ENCODE measurements at places on chromosomes 7 and 10.

- DNase-seq = no peak
These were observed 29.8 kb downstream of the SNX10 start for GRCh38 chr7:26321435-26321834.

DNA sequence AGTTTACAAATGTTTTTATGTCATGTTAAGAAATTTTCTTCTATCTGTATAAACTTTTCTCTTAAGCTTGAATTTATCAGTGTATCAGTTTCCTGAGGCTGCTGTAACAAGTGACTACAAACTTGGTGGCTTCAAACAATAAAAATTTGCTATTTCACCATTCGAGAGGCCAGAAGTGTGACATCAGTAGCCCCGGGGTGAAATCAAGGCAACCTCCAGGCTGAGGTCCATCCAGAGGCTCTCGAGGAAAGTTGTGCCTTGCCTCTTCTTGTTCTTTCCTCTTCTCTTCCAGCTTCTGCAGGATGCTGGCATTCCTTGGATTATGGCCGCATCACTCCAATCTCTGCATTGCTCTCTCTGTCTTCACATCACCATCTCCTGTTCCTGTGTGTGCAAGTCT lies 6.5 kb upstream of the BEND7 start:
- no peak for DNase-seq

DNA sequence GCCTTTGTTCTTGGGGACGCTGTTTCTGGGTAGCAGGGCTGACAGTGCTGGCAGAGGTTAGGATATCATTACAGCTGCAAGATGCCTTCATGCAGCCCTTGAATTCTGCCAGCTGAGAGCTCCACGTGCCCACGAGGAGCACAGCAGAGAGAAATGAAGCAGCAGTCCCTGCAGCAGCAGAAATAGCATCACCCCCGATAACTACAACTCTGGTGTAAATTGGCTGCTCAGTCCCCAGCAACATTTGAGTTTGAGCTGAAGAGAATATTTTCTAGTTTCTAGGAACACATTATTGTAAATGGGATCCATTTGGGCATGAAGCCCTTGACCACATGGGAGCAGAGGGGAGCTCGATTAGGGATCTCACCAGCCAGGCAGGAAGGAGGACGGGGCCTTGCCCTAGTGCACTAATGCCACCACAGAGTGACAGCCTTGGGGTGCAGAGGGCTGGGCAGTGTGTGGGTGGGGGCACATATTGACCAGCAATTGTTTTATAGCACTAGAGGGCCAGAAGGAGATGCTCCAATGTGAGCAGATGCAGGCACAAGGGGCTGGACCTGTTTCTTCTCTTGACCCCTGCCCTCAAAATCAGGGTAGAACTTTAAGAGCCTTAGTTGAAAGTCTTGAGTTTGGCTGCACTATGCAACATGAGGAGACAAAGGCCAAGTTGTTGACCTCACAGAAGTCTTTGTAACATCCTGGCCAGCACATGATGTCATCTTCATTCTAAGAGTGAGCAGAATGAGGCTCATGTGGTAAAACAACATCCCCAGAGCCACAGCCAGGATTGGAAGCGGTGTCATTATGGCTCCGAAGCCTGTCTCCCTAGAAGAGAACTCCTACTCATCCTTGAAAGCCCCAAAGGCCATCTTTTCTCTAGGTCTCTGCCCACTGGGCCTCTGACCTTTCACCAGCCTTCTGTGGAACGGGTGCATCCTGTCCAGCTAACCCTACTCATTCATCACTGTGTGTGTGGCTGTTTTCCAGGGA lies 52.6 kb downstream of the ADCY1 start:
- no peak for DNase-seq

- DNase-seq = no peak
These were observed 7.7 kb upstream of the GBX1 start for GRCh38 chr7:151175047-151175792.

- DNase-seq = no peak
These were observed 98.6 kb upstream of the KCTD7 start for GRCh38 chr7:66529883-66530610.

DNA sequence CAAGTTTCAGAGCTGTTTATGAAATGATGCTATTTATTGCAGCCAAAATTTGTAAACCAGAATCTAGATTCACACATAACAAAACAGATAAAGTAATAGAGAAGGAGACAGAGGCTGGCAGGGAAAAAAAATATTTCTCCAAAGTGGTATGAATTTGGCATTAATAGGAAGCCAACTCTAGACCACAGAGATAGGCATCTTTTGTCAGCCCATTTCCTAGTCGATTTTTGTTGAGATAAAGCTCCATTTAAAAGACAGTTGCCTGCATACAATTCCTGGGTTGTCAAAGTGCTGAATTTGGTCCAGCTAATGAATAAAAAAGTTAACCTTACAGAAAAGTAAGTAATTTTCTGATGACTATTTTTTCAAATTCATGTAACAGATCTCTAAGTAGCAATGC lies 219.3 kb downstream of the ELMO1 start:
- DNase-seq = no peak

DNA sequence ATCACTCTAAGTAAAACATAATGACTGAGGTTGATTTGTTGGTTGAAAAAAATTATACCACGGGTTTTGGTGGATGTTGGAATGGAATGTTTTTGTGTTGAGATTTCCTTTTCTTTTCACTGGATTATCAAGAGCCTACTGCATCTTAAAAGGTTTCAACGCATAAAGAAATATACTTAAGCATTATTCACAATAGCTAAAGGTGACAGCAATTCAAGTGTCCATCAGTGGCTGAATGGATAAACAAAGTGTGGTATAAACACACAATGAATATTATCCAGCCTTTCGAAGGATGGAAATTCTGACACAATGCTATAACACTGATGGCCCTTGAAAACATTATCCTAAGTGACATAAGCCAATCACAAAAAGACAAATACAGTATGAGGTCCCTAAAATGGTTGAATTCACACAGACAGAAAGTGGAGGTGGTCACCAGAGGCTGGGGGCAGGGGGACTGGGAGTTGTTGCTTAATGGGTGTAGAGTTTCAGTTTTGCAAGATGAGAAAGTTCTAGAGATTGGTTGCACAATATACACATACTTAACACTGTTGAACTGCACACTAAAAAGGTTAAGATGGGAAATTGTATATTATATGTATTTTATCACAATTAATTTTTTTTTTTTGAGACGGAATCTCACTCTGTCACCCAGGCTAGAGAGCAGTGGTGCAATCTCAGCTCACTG lies 122.3 kb downstream of the NRP1 start:
- no peak for DNase-seq

DNA sequence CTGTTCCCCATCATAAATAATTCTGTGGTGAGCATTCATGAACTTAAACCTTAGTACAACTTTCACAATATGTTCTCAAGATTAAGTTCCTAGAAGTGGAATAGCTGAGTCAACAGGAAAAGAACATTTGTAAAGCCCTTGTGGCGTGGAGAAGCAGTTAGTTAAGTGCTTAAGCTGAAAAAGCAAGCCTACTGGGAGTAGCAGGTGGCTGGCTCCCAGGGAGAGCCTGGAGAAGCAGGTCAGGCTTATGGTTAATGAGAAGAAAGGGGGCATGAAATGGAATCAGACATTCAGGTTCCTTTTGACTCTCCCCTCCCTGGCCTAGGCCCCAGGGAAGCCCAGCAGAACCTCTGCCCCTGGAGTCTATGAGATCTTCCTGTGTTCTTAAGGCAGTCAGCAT lies 35.3 kb downstream of the VSTM4 start:
- no peak for DNase-seq

GRCh38 chr10:60082744-60083344 lies 176.5 kb upstream of the CCDC6 start:
- DNase-seq = no peak

DNA sequence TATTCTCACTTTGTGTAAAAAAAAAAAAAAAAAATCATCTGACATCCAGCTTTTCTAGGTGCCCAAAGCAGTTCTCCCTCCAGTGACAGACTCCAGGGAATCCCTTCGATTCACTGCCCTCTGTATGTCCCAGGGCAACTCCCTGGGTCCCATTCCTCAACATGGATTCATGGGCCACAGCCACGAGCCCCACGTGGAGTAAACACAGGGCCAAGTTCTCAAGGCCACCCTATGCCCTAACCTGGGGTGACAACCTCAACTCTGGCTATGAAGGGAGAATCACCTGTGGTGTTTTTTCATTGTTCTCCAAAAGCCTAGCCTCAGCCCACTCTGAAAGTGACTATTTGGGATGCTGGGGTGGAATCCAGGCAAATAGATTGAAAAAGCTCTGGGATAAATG lies 3.4 kb downstream of the BNIP3 start:
- no peak for DNase-seq

GRCh38 chr7:119969054-119969453 lies 303.9 kb upstream of the KCND2 start:
- no peak for DNase-seq

- DNase-seq = no peak
These were observed 28.1 kb upstream of the GARS1 start for GRCh38 chr7:30566596-30566995.

DNA sequence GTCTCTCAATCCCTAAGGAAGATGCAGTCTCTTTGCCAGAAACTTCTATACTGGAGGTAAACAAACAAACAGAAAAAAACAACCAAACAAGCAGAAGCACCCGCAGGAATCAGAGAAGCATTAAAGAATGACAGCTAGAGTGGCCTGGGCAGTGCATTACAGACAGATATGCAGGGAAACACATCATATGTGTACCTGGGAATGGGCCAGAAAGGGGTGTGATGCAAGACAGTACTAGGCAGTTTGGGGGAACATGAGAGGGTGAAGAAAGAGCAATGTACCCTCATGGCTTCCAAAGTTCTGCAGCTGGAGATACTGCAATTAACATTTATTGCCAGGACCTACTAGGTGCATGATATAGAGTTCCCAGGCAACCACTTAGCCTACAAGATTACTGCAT lies 177.3 kb downstream of the TMEM178B start:
- no peak for DNase-seq

GRCh38 chr7:155758348-155758747 lies 53.9 kb downstream of the SHH start:
- DNase-seq = no peak
